Temporal lobe (tissue), 4 donors: ENCODE measurements at places on chromosomes 11 and 22. TPM values are rescaled to one million over a fixed set of nuclear protein-coding genes. Genes with fewer than 3 reads are reported as not detected.

The SCGB1C1 gene
- not detected for total RNA-seq

The CPT1B gene
- total RNA-seq: 3.4 TPM

The CCDC73 gene
- under 0.01 TPM for total RNA-seq

The MS4A15 gene
- total RNA-seq: not detected

The TOB2 gene
- 12.5 TPM for total RNA-seq

The USH1C gene
- total RNA-seq: 0.49 TPM

The APOA4 gene
- not detected for total RNA-seq

The DKK3 gene
- 197 TPM for total RNA-seq

The CD6 gene
- total RNA-seq: 0.74 TPM

The PLAAT5 gene
- 1.5 TPM for total RNA-seq

The OR6T1 gene
- not detected for total RNA-seq

The WEE1 gene
- 17.0 TPM for total RNA-seq

The NXPE4 gene
- total RNA-seq: not detected

The CECR2 gene
- 5.4 TPM for total RNA-seq

The MYEOV gene
- total RNA-seq: not detected

The CTSW gene
- not detected for total RNA-seq

The UBQLNL gene
- total RNA-seq: under 0.01 TPM

The TIMP3 gene
- 18.2 TPM for total RNA-seq

The MS4A6E gene
- total RNA-seq: not detected

The SNAP29 gene
- total RNA-seq: 7.1 TPM

The PIWIL4 gene
- total RNA-seq: 5.9 TPM

The TIGD3 gene
- 3.0 TPM for total RNA-seq

The KCTD17 gene
- total RNA-seq: 21.6 TPM

The OR4C3 gene
- total RNA-seq: not detected

The SCN4B gene
- total RNA-seq: 6.4 TPM

The GRK3 gene
- total RNA-seq: 47.2 TPM

The KDM4D gene
- total RNA-seq: 1.7 TPM

The SCUBE2 gene
- 3.9 TPM for total RNA-seq

The KCNQ1OT1 gene
- total RNA-seq: 2.0 TPM

The SPTBN2 gene
- 155 TPM for total RNA-seq

The OR8B12 gene
- total RNA-seq: not detected
